ENCODE measurements at places on chromosomes 1 and 21.

DNA sequence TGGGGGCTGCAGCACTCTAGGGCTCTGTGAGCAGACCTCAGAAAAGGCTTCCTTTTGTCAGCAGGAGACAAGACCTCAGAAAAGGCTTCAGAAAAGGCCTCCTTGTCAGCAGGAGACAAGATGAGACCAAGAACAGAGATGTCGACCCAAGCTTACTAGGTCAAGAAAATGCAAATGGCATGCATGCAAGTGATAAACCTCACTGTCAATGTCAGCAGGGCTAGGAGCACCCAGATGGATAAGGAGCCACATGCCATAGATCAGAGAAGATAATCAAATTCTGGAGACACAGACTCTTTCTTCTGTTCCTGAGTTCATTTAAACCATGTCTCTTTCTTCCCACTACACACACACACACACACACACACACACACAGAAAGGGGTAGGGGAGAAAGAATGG, 285.9 kb downstream of the CHRM3 start:
- no peak for DNase-seq

GRCh38 chr1:48242141-48242736, 19.7 kb downstream of the SLC5A9 start:
- DNase-seq: no peak

DNA sequence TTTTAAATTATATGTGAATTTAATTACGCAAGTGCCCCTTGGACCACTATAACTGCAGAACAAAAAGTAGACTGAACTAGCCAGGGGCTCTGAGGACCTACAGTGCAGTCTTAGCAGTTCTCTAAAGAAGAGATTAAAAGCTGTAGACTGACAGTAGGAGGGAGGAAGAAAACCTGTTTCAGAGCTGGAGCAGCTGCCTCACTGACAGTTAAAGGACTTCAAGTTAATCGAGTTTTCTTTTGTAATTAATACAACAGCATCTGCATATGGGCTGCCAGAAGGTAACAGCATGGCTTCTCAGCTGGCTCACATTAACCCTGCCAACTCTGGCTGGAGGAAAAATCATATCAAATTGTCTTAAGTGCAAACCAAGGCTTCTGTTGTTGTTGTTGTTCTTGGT, 19.9 kb downstream of the DSTYK start:
- DNase-seq: no peak

GRCh38 chr1:168514455-168514854, 29.3 kb downstream of the XCL2 start:
- DNase-seq: no peak

GRCh38 chr21:46442938-46443337, 15.8 kb upstream of the DIP2A start:
- DNase-seq: no peak

DNA sequence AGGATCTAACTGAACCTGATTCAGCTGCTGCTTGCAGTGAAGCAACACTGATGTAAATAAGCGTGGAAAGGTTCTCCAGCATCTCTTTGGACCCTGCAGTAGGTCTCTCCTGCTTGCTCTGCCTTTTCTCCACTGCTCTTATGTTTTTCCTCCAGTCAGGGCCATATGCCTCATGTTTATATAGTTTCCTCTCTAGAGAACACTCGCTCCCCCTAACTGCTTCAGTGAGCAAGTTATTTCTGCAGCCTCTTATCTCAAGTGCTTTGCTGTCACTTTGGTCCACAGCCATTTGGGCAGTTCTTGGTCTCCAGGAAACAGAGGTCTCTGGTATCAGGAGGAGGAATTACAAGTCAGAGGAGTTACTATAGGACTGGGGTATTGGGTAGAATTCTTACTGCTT, 5.3 kb downstream of the PRUNE1 start:
- no peak for DNase-seq

DNA sequence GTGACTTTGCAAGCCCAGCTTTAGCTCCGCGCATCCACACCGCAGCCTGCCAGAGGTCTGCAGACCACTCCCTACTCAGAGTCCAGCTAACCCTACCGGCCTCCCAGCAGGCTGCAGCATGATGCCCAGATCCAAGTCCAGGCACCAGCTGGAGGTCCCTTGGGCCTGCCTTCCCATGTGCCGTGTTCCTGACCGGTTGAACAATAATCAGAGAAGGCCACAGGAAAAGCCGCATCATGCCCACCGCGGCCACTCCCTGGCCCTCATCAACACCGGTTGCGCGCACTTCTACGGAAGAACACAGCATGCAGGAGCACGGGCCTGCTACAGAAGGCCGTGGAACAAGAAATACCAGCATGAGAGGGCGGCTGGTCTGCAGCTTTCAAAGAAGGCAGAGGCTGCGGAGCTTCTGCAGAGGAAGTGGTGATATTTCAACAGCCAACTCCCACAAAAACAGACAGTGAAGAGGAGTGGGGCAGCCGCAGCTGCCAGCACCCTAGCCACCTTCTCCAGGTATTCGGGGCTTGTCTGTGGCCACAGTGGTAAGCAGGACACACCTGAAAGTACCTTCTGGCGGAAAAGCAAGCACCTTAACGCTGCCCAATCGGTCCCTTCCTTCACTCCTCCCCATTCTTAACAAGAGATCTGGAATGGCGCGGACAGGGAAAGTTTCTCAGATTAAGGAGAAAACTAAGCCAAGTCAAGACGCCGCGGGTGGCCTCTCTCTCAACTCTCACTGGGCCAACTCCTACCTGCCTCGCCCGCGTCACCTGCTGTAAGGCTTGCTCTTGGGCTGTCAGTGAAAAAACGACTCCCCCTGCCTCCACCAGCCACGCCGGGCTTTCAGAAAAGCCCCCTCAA, 1.5 kb downstream of the PGBD5 start:
- no peak for DNase-seq

DNA sequence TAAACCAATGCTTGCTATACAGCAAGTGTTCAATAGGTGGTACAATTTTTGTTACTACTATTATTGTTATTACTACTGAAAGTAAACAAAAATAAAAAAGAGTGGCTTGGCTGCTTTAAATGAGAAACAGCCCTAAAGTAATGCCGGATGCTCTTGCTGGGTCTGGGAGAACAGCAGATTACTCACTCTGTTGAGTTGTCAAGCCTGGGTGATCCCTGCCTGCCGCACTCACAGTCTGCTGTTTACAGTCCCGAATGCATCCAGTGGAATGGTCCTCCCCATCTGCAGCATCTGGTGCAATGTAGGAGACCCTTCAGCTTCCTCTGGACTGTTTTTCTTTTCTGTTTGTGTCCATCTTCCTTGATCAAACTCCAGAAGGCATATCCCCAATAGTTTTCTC, 102.7 kb upstream of the IVNS1ABP start:
- no peak for DNase-seq

DNA sequence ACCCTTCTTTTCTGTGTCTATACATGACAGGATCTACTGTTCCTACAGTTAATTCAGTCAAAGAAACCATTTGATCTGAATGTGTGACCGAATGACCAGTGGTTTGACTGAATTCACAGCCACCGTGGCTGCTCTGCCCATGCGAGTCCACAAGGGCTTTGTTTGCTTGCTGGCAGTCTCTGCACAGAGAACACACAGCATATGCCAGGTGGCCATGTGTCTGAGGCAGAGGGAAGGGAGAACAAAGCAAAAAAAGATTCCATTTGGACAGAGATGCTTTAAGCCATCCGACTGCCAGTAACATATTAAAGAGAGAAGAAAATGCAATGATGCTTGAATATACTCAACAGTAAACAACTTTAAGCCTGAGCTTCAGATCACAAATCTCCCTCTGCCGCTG, 737.8 kb upstream of the CXADR start:
- peak; percentile 72 for DNase-seq

DNA sequence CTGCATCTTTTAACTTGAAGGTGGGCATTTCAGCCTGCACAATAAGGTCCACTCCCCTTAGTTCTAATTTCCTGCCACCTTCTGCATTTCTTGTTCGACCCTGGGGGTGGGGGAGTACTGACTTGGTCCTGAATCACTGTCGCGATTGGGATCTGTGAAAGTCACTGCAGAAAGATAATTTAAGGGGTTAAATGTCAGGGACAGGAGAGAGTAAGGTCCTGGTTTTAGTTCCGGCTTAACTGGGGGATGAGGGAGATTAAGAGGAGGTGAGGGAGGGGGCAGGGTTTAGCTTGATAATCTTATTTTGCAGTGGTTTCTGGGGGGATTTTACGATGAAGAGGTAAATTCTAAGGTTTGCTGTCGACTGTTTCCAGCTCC, 128.1 kb downstream of the MRPS6 start:
- no peak for DNase-seq

GRCh38 chr1:83796409-83796808, 202.5 kb downstream of the TTLL7 start:
- no peak for DNase-seq

DNA sequence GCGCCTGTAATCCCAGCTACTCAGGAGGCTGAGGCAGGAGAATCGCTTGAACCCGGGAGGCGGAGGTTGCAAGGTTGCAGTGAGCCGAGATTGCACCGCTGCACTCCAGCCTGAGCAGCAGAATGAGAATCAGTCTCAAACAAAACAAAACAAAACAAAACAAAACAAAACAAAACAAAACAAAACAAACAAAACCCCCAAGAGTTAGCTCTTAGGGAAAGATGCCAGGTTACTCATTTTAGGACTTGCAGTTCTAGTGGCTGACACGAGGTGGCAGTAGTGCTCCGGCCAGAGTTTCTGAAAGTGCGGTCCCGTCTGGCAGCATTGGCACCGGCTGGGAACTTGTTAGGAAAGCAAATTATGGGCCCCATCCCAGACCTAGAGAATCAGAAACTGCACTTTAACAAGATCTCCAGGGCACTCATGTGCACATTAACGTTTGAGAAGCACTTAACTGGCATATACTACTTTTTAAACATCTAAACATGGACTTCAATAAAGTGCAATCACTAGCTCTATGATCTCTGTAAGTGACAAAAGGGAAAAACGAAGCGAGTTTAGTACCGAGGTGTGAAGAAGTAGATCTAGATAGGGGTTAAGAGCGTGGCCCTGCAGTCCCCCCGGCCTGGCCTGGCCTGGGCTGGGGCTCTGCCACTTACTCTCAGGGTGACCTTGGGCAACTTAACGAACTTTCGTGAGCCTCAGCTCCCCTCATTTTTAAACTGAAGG, 41.9 kb upstream of the TNFRSF1B start:
- no peak for DNase-seq

DNA sequence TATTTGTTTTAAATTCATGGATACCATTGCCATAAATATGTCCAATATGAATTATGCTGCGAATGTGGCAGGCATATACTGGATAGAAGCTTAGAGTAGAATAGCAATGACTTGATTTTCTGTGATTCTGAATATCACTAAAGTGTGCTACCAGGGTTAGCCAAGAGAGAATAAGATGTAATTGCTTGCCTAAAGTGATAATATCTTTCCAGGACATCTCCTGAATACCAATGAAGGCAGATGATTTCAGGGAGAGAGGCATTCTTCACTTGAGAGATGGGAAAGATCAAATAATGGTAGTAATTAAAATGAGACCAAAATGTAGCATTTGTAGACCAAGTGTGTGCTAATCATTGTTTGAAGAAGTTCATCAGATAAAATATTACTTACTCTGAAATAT, 53.4 kb upstream of the KIAA1614 start:
- no peak for DNase-seq

GRCh38 chr1:197027359-197027758, 39.7 kb downstream of the F13B start:
- no peak for DNase-seq

- no peak for DNase-seq
Observed at GRCh38 chr1:243539636-243540035, 283.8 kb downstream of the SDCCAG8 start.

- peak; percentile 40 for DNase-seq
Observed at GRCh38 chr1:163361123-163361934, 39.6 kb downstream of the NUF2 start.

DNA sequence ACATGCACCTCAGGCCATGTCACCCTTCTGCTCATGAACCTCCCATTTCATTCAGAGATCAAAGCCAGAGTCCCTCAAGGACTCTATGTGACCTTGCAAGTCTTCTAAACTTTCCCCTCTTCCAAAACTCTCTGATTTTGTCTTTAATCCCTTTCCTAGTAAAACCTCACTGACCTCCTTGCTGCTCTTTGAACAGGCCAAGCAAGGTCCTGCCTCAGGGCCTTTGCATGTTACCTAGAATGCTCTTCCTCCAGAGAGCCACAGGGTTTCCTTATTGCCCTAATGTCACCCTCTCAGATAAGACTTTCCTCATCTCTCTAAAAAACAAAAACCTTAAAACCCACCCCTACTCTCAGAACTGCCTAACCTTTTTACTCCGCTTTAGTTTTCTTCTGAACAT, 26.6 kb downstream of the IL23R start:
- no peak for DNase-seq

DNA sequence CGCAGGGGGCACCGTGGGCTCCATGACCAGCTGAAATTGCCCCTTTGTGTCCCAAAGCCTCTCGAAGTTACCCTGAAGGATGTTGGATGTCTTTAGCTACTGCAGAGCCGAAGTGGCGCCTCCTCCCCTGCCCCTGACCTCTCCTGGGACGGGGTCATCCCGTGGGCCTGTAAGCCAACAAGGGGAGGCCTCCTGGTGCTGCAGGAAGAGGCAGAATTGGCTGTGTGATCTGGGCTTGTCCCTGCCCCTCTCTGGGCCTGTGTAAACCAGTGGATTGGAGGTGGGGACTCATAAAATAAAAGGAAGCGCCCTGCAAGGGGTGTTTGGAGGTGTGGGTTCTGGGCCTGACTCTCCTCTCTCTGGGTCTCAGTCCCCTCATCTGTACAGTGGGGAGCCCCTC, 2.1 kb upstream of the TAS1R2 start:
- DNase-seq: no peak
